ENCODE measurements at places on chromosomes 5 and 9. TPM values are rescaled to one million over a fixed set of nuclear protein-coding genes. Genes with fewer than 3 reads are reported as not detected.

The HARS2 gene
- 24.2 TPM for total RNA-seq

DNA sequence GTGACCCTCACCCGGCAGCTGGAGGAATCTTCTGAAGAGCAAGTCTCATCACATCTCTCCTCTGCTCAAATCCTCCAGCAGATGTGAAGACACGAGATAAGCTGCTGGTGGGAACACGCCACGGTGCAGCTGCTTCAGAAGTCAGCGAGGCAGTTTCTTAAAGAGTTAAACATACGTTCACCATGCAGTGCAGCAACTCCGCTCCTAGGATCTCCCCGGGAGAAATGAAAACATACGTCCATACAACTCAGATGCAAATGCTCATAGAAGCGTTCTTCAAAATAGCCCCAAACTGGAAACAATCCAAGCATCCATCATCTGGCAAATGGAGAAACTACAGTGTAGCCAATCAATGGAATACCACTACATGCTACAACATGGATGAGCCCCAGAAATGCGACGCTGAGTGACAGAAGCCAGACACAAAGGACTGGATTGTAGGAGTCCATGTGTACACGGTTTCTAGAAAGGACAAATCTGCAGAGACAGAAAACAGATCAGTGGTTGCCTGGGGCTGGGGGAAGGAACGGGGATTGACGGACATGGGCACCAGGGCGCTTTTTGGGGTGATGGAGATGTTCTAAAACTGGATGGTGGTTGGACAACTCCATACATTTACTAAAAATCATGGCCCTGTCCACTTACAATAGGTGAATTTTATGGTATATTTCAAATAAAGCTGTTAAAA lies 150.6 kb downstream of the COL23A1 start:
- H3K36me3 ChIP-seq: no peaks in the 10 kb centered on the region
- no peaks in the 10 kb centered on the region for H3K4me1 ChIP-seq
- H3K27me3 ChIP-seq: no peaks in the 10 kb centered on the region
- H3K27ac ChIP-seq: no peak overlapping the region
- no peak for DNase-seq

GRCh38 chr5:9037048-9037447 lies 508.8 kb downstream of the SEMA5A start:
- no peaks in the 10 kb centered on the region for H3K36me3 ChIP-seq
- no peaks in the 10 kb centered on the region for H3K27me3 ChIP-seq
- no peak overlapping the region for H3K4me3 ChIP-seq
- DNase-seq: no peak
- no peaks in the 10 kb centered on the region for H3K4me1 ChIP-seq
- no peak overlapping the region for H3K27ac ChIP-seq

DNA sequence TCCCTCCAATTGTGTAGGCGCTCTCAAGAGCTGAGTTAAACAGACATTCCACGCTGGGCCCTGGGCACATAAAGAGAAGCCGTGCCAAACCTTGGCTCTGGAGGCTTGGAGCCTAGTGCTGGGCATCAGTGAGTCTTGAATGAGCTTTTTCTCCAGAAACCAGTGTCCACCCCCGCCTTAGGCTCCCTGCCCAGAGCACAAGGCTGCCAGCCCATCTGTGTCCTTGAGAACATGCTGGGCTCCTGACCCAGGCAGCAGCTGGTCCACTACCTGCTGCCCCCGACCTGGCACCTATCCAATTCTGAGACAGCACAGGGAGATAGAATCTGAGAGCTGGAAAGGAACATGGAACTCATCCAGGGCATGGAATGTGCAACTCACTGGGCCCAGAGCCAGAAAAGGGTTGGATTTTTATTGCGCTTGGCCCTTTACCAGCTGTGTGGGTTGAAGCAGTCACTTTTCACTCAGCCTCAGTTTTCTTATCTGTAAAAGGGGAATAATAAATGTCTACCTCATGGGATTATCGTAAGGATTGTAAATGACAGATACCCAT lies 92.4 kb upstream of the CPLX2 start:
- H3K36me3 ChIP-seq: no peaks in the 10 kb centered on the region
- H3K4me1 ChIP-seq: no peaks in the 10 kb centered on the region
- DNase-seq: no peak
- no peak overlapping the region for H3K4me3 ChIP-seq
